Activated naive CD4-positive, alpha-beta T cell treated with anti-CD3 and anti-CD28 coated beads, Interleukin-2, amount 50 U/mL, for 72 hours (primary cell): ENCODE measurements at places on chromosomes 2 and 18.

DNA sequence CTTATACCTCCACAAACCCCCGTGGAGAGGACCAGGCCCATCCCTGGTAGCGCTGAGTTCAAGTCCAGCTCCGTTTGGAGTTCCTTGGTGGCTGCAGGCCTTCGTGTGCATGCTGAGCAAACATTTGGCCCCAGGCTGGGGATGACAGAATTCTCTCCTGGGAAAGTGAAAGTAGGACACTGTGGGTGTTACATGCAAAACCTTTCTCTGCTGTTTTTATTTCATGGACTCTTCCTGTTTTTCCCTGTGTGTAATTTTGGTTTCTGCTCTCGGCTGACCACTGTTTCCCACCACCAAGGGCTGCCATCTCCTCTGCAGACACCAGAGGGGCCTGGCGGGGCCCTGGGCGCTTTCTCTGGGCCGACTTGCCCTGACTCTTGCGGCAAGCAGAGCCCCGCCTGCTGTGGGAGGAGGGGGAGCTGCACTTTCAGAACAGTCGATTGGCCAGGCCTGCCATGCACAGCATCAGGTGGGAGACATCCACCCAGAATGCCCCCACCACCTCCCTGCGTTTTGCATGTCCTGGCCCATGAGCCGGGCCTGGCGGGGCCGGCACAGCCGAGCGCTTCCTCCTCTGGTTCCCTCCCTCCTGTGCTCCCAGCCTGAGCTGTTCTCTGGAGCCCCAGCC lies 102.4 kb downstream of the CABLES1 start:
- DNase-seq, result peak; percentile 66

DNA sequence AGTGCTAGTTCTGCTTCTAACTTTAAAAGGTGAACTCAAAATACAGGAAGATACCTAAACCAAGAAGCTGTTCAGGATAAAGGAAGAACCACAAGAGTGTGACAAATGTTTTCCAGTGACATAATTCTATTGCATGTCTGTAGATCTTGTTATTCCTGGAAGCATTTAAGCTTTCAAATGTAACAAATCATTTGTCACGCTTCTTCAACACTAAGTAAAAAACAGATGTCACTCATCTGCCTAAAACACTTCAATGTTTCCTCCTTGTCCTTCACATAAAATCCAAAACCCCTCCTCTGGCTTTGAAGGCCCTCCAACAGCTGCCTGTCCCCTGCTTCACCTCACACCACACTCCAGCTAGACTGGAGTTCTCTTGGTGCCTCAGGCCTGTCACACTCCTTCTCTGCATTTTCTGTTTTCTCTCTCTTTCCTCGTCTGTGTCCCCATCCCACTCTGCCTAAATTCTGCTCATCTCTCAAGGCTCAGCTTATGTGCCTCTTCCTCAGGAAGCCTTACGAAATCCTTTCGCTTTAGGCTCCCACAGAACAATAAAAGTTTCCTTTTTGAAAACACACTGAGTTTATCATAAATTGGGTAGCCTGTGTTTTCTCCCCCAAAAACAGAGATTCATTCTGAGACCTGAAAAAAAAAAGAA lies 6.4 kb upstream of the CLEC4F start:
- no peak for DNase-seq

- no peak for DNase-seq
Observed at GRCh38 chr2:231308631-231309428, 86.7 kb upstream of the B3GNT7 start.

- DNase-seq, result no peak
Observed at GRCh38 chr2:119441376-119442225, 9.9 kb downstream of the TMEM37 start.

- no peak for DNase-seq
Observed at GRCh38 chr2:28356095-28356911, 36.4 kb upstream of the FOSL2 start.

DNA sequence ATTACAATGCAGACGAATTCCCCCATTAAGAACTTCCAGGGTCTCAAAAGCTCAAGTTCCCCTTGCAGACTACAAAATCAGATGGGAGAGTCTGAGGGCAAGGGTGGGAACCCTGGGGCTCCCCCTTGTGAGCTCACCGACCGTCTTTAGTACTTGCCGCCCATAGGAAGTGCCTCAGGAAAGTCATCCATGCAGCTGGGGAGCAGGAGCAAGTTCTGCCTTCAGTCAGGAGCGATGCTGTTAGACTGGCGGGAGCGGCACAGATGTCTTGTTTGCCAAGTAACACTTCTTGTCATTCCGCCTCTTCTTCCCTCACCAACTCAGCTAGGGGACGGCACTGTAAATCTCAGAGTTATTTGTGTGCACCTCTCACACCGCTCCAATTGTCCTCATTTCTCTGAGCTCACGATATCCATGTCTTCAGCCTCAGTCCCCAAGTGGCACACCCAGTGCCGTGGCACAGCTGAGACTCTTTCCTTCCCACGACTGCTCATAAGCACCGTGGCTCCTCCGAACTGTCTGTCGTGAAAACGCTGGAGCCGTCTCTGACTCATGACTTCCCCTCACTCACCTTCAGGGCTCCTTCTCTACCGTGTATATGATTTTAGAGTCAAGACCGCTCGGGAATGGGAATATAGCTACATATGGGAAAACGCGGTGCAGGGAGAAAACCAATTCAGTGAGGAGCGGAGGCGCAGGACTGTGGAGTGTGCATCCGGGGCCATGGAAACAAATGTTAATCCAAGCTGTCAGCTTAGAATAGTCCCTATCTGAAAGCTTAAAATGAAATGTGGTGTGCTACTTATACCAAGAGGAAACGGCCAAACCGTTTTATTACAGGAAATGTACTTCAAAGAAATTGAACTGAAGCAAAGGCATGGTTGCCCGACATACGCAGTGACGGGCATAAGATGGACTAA lies 34.0 kb downstream of the UXS1 start:
- DNase-seq, result peak; percentile 53

DNA sequence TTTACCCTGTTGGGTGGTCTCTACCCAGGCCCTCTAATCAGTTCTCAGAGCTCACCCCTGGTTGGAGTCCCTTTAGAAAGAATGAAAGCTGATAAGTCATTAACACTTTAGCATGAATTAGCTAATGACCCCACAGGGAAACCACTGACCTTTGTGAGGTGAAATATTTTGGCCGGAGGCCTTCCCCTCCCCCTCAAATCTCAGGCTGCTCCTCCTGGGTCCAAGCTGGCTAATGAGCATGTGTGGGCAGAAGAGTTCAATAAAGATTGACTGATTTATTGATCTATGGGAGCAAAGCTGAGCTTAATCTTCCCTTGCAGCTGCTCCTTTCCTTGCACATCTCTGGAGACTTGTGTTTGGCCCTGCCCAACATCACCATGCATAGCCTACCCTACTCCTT lies 78.8 kb upstream of the CCDC85A start:
- no peak for DNase-seq

DNA sequence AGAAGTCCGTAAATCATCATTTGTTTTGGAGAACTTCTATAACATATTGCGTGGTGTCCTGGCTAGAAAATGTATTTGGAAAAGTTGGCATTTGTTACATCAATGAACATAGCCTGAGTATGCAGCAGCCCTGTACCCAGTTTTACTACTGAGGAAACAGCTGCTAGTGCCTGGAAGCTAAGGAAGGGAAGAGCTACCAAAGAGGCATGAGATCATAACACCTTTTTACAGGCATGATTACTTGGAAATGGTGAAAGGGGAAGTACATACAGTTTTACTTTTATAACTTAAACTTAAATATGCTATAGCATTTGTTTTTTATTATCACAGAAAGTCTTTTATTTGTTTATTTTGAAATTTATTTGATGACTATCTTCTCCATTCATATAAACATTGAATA lies 128.4 kb upstream of the MC4R start:
- no peak for DNase-seq

- DNase-seq, result no peak
Observed at GRCh38 chr18:37659906-37660305, 94.3 kb upstream of the CELF4 start.

GRCh38 chr2:60873381-60873780 lies 8.0 kb upstream of the REL start:
- DNase-seq, result no peak

- DNase-seq, result no peak
Observed at GRCh38 chr2:129117434-129117833, 798.8 kb upstream of the HS6ST1 start.
